Fibroblast of skin of back (primary cell): ENCODE measurements at places on chromosomes 3 and 15.

GRCh38 chr15:61248790-61249189 is 19.7 kb upstream of the RORA start:
- DNase-seq, result no peak

DNA sequence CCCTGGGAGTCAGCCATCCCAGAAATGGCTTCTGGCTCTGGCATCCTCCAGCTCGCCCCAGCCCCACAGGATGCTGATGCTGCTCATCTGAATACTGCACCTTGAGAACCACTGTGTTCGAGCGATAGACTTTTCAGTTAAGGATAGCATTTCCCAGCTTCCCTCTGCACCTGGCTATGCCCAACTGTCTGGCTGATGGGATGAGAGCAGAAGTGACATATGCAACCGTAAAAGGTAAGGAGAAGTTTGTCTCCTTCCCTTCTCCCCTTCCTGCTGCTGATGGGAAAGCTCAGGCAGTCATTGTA is 9.7 kb upstream of the HHATL start:
- no peak for DNase-seq

DNA sequence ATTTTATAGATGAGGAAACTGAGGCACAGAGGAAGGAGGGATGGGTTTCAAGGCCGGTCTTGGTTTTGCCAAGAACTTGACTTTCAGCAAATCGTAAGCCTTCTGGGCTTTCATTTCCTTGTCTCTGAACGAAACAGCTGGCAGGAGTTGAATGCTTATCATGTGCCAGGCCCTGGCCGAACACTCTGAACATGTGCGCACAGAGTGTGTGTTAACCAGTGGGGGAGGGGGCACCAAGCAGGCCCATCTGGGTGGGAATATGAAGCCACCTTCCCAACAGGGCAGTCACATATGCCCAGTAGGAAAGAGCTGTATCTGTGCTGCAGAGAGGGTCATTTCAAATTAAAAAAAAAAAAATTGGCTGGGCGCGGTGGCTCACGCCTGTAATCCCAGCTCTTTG is 29.3 kb downstream of the ZNF710 start:
- no peak for DNase-seq

DNA sequence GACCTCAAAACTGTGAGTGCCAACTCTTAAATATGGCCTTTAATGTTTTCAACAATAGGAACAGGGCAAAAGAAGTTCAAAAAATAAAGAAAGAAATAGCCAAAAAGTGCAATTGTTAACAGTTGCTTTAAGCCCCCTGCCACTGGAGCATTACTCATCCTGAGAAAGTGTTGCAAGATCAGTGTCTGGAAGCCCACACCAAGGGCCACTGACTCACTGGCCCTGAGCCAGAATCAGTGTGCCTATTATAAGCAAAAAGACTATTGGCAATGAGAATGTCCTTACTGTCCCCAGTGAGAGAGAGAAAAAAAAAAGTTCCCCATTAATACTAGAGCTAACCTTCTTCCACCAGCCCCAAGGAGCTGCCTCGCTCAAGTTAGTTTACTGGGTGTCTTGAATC is 480.1 kb upstream of the ZNF385D start:
- peak; percentile 12 for DNase-seq

- DNase-seq, result no peak
These were observed 7.0 kb downstream of the AEN start for GRCh38 chr15:88628018-88628654.

- no peak for DNase-seq
These were observed 219.4 kb upstream of the BHLHE40 start for GRCh38 chr3:4759689-4760312.

- DNase-seq, result no peak
These were observed 34.9 kb downstream of the TMEM39A start for GRCh38 chr3:119428538-119428937.
